ENCODE measurements at places on chromosomes 6 and 20.

DNA sequence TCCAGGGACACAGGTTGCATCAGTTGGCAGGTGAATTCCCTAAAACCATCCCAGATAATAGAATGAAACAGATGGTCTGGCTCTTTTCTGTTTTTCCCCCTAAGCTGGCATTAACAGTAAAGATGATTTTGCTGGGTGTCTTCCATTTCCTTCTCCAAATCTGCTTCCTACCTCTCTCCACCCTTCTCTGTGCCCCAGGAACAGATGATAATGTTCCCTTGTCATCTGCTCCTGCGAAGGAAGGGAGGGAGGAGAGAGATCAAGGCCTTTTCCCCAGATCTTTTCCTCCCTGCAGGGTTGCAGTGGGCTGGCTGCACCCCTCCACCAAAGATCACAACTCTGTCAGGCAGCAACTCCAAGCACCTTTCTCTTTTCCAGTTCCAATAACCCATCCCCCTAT lies 156.5 kb upstream of the PRDM1 start:
- no peak for DNase-seq

GRCh38 chr20:15570156-15570555 lies 1003.1 kb downstream of the KIF16B start:
- no peak for DNase-seq

DNA sequence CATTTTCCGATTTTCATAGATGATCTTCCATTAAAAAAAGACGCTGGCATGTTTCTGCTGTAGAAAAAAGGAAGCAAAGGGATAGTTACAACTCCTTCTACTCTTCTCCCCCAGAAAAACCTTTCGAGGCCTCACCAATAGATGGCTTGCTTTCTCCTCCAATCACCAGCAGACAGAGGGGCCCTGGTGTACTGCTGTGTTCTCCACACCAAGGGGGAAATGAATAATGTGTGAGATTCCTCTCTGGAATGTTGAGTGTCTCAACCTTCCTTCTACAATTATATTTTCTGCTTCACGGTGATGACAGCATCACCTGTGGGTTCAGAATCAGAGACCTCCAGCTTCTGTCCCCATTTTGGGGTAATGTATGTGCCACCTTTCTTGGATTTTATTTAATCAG lies 185.7 kb upstream of the FLRT3 start:
- no peak for DNase-seq

- no peak for DNase-seq
Observed at GRCh38 chr6:108114841-108115597, 40.5 kb upstream of the OSTM1 start.

DNA sequence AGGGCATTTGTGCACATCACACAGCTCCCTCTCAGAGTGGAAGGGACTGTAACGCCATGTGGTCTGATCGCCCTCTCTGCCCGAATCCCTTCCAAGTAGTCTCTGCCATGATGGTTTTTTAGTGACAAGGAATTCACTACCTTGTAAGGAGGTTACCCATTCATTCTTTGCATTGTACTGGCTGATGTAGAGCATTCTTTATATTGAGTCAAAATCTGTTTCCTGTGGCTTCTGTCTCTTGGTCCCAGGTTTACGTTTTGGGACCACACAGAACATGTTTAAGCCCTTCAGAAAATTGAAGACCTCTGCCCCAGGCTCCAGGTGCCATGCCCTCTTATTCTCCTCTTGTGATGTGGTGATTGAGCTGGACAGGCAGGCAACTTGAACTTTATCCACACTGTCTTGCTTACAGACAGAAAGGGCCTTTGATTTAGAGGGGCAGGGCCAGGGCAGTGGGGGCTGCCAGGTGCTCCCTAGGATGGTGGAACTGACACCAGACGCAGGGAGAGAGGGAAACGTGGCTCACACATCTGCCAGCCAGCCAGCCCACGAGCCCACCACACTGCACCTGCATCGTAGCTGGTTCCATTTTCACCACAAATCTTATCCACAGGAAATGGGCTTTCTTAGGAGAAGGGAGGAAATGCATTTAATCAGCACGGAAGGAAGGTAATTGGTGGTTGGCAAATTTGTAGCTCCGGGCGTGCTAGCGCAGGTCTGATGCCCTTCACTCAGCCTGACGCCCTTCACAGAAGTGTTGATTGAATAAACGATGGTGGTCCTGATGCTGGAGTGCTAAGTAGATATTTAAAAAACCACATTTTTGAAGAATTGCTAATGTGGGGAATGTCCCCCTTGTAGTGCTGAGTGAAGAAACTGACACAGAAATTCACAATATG lies 78.2 kb downstream of the TCP11 start:
- no peak for DNase-seq

DNA sequence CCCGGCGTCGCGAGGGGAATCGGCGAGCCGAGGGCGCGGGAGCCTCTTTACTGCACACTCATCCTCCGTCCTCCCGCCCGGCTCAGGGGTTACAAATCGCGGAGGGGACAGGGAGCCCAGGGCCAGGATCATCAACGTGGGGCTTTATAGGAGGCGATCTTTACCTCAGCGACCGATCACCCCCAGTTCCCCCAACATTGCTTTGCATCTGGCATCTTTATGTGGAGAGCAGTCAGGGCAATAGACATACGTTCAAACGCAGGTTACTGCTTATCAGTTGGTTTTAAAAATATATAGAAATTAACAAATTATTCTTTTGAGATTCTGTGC lies 634 bp downstream of the HSF2 start:
- DNase-seq, result no peak

GRCh38 chr6:84449220-84449619 lies 221.8 kb upstream of the CEP162 start:
- no peak for DNase-seq

DNA sequence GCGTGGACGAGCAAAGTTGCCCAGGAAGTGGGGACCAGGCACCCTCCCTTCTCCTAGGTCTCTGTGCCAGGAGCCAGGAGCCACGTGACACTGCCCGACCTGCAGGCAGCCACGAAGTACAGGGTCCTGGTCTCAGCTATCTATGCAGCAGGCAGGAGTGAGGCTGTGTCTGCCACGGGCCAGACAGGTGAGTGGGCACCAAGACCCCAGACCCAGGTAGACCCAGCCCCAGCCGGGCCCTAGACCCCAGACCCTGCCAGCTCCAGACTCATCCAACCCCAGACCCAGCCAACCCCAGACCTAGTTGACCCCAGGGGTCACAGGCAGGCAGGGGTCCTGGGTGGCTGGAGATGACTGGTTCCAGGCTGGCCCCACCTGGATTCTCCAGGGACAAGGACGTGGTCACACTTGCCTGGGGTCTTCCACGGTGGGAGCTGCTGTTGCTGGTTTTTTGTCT lies 21.1 kb downstream of the COL20A1 start:
- no peak for DNase-seq

GRCh38 chr6:136232701-136233100 lies 17.4 kb downstream of the MTFR2 start:
- no peak for DNase-seq

DNA sequence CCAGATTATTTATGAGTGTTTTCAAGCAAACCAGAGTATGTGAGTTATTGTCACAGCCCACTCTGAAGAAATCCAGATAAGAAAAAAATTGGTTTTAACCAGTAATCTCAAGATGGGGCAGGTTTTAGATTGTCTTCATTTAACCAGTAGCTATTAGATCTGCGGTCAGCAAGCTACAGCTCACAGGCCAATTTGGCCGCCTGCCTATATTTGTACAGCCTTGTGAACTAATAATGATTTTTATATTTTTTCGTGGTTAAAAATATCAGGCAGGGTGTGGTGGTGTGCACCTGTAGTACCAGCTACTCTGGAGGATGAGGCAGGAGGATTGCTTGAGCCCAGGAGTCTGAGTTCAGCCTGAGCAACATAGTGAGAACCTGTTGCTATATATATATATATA lies 5.0 kb downstream of the FAM209B start:
- no peak for DNase-seq

All from naive thymus-derived CD8-positive, alpha-beta T cell (primary cell).